RWPE2 (cell line): ENCODE measurements at places on chromosomes 2 and 18.

DNA sequence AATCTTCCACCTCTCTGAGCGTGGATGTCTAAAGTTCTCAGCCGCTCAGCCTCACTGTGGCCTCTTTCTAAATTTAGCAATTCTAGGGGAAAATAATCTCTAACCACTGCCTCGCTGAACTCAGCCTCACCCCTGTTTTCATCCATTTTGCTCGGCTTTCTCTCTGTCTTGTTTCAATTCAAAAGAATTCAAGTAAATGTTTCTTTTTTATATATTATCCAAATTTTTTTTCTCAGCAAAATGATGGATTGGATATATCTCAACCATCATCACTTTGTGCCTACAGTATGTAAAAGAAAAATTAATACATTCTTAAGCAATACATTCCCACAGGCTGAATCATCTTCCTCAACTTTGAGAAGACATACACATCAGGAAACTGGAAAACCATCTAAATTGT, 24.0 kb upstream of the GALNT5 start:
- DNase-seq: no peak

DNA sequence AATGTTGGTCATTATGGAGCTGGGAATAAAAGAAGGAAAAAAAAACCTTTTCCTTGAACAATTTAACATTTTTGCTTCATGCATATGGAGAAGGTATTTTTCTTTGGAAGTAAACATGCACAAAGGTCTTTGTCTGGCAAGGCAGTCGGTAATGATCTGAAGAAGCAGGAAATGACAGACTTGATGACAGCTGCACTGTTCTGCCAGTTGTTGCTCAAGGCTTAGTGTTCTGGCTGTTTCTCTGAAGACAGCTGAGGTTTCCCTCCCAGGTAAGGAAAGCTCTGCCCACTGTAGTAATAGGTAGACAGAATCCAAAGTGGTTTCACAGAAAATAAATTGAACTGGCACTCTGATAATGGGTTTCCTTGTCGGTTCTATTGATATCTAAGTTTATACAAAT, 308.4 kb upstream of the GCFC2 start:
- no peak for DNase-seq

DNA sequence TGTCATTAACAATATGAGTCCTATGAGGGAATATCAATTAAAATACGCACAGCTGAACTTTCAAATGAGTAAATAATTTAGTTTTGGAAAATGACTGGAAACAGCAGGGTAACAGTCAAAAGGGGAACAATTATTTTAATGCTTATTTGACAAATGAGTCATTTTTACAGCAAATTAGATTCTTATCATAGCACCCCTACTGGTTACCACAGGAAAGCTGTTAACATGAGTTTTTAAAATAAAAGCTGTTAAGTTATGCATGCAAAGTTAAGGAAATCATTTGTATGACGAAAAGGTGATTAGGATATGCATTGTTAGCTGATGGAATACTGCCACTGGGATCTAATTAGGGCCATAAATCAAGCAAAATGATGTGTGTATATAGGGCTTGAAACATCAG, 435.1 kb upstream of the MEIS1 start:
- no peak for DNase-seq

- DNase-seq: no peak
Measured at GRCh38 chr2:119265693-119266066, 42.0 kb downstream of the STEAP3 start.

- DNase-seq: no peak
Measured at GRCh38 chr2:215966274-215966673, 47.1 kb downstream of the MREG start.

DNA sequence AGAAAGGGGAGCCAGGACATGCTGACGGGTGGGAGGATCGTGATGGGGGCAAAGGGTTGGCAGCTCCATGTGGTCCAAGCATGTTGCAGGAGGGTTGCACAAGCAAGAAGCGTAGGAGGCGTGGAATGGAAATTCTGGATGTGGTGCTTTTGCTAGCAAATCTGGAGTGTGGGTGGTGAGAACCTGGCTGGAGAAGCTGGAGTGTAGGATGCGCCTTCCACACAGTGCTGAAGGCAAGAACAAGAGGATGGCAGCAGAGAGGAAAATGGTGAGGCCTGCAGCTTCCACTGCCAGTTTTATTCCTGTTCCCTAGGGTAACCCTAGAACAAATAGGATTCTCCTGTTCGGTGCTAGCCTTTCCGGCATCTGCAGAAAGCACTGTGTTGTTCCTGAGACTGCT, 22.4 kb downstream of the CREG2 start:
- DNase-seq: no peak

DNA sequence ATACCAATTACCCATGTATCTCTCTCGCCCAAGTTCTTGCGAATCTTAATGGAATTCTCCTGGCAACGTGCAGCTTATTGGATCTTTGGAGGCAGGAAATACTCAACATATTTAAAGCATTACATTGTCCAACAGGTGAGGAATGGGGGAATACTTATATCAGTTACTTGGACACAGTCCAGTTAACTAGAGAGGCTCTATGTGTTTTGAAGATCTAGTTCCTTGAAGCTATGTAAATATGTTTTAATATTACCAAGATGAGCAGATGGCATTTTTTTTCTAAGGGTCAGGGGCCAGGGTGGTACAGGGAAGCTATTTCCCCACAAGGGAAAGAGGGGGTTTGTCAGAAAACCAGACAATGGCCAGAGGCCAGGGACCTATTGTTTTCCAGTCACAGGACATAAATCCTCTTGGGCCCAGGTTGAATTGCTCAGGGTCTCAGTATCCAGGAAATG, 26.8 kb upstream of the MC5R start:
- no peak for DNase-seq

DNA sequence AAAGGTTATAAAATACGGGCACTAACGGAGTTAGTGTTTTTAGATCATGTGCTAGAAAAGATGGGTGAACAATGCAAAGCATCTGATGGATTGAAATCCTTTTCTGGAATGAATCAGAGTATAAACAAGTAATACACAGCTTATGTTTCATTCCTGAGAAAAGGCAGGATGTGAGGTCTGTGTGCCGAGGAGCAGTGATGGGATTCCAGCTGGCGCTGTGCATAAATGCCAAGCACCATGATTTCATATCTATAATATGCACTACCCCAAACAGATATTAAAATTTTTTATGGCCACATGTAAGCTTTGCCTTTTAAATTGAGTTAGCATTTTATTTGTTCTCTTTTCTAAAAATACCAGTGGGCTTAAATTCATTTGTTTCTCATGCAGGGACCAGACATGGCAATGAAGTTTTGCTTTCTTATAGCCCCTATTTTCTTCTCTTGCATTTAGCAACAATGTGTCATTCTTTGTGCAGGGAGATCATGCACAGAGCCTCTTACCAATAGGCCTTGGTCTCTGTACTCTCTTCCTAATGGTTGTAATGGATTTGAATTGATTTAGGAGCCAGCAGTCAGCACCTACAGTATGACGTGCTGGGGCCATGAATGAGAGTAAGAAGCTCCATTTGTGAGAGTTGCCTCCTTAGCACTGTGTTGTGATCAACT, 323.9 kb downstream of the SLC8A1 start:
- DNase-seq: no peak

DNA sequence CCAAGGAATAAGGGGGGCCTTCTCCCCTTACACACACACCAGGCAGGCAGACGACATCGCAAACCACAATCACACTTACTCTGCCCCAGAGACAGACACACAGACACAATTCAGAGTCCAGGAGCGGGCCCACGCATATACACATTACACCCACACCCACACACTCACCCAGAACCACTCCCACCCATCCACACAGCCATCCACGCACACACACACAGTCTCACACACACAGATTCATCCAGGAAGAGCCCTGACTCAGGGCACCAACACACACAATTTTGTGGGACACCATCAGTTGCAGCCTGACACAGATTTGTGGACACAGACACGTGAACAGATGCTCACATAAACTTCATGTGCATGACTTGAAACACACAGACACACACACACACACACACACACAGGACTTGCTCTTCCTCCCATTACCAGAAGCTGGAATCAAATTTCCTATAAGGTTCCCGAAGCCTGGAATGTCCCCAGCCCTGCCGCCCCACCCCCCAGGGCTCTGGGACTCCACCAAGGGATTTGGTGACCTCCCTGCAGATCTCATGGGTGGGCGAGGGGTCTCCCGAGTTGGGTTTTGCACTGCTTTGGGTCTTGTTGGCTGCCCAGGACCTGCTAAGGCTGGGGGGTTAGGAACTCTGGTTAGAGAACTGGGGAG, 23.5 kb downstream of the TNS1 start:
- DNase-seq: no peak

DNA sequence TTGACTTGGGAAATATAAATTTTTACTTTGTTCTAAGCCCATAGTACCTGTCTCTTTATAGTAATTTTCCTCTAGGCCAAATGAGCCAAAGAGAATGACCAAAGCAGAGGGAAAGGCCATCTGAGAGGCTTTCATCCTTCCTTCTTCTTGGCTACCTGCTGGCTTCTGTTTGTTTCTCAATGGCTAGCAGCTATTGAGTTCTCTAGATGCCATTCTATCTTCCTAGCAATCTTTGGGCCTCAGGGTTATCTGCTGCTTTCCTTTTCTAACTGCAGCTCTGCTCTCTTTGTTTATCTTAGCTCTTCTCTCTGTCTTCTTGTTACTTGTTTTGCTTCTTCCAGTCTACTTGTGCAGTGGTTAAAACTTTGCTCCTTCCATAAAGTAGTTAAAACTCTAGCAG, 601.1 kb upstream of the NRXN1 start:
- no peak for DNase-seq

GRCh38 chr2:121504316-121504715, 26.4 kb upstream of the RNU4ATAC start:
- DNase-seq: no peak

- no peak for DNase-seq
Measured at GRCh38 chr18:23067236-23067635, 68.0 kb upstream of the CABLES1 start.

DNA sequence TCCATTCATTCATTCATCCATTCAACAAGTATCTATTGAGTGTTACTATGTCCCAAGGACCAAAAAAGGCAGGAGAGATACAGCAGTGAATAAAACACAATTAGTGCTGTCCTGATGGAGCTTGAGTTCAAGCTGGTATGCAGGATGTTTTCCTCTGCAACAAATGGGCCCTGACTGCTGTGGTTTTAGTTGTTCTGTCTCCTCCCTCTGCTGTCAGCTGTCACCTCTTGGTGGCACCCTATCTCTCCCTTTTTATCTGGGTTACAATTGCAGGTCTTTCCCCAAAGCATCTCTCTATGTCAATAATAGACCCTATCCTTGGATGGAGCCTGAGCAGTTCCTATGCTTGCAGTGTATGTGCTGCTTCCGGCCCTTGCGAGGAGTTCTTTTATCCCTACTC, 304.8 kb downstream of the PDE11A start:
- no peak for DNase-seq

DNA sequence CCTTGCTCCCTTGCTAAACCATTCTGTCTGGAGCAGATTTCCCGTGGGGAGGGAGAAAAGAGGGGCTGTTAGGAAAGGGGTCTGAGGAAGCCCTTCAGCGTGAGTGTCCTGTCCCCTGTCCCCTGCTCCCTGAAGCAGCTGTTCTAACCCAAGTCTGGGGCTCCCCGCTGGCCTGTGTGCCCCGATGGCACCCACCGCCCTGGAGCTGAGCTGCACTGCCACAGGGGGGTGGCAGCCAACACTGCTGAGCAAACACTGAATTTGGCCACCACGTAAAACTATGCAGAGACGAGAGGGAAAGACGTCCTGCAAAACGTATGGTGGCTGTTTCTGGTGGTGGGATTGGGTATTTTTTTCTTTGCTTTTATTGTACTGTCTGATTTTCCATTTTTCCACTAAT, 17.9 kb downstream of the KCNG2 start:
- no peak for DNase-seq

- no peak for DNase-seq
Measured at GRCh38 chr2:40160751-40161218, 291.1 kb downstream of the SLC8A1 start.

DNA sequence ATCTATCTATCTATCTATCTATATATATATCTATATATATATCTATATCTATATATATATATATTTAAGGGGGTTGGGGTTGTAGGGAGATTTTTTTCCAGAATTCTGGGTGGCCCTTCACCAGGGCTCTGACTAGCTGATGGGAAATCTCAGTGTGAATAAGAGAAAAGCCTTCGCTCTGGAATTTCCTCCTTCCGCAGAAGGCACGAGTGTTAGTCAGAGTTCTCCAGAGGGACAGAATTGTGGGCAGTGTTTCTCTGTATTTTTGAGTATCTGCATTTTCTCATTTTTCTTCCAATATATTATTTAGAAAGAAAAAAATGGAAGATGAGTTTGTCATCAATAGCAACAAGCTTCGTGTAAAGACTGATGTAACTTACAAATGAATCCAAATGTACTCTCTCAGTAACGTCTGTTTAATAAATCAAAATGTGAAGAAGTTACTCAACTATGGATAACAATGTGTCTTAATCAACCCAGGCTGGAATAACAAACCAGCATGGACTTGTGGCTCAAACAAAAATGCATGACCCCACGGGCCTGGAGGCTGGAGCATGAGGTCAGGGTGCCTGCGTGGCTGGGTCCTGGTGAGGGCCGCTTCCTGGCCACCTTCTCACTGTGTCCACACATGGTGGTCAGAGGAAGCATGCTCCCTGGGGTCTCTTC, 10.6 kb upstream of the SNTG2 start:
- DNase-seq: no peak

DNA sequence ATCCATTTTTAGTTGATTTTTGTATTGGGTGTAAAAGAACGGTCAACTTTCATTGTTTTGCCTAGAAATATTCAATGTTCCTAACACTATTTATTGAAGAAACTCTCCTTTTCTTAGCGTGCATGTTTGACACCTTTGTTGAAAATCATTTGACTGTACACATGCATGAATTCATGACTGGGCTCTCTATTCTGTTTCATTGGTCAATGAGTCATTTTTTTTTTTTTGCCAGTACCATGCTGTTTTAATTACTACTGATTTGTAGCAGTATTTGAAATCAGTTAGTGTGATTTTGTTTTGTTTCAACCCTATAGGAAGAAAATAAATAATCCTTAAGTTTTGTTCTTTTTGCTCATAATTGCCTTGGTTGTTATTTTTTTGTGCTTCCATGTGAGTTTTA, 828.7 kb downstream of the SUCLG1 start:
- DNase-seq: no peak

GRCh38 chr2:45554073-45554741, 56.9 kb downstream of the SRBD1 start:
- no peak for DNase-seq

DNA sequence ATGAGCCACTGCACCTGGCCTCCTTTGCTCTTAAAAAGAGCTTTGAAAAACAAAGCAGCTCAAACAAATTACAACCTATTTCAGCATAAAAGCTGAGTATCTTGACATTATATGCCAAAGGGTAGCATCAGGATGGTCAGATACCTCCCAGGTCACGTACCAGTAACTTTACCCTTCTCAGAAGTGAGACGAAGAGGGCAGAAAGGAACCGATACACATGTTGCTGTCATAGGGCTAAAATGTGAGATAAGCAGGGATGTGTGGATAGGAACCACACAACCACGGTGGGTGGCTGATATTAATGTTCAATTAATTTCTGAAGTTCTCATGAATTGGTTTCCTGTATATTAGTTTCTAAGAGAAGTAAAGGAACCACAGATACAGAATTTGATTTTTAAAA, 12.6 kb upstream of the RNU2-63P start:
- DNase-seq: no peak
